ENCODE measurements at places on chromosomes 3 and 15.

DNA sequence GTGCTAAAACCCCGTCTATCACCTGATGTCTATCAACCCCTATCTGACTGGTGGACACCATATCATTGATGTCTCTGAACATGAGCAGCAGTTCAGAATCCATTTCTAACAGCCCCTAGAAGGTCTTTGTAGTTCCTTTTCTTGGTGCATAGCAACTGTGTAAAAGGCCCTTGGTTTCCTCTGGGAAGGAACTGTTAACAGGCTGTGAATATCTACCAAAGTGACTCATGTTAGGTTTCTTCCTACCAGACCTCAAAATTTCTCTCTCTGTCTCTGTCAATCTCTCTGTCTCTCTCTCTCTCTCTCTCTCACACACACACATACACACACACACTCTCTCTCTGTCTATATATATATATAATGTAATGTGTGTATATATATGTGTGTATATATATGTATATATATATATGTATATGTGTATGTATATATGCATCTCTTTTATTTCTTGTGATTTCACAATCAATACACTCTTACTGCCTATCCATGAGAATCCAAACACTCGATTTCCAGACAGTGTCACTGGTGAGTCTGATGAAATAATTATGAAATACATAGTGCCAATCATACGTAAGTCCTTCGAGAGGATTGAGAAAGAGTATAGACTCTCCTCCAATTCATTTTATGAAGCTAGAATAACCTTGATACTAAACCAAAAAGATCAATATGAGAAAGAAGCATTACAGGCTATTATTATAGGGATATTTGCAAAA is 335.9 kb upstream of the SLCO3A1 start:
- DNase-seq = no peak

- DNase-seq = no peak
These were observed 404.6 kb upstream of the C2CD4B start for GRCh38 chr15:62569460-62570404.

DNA sequence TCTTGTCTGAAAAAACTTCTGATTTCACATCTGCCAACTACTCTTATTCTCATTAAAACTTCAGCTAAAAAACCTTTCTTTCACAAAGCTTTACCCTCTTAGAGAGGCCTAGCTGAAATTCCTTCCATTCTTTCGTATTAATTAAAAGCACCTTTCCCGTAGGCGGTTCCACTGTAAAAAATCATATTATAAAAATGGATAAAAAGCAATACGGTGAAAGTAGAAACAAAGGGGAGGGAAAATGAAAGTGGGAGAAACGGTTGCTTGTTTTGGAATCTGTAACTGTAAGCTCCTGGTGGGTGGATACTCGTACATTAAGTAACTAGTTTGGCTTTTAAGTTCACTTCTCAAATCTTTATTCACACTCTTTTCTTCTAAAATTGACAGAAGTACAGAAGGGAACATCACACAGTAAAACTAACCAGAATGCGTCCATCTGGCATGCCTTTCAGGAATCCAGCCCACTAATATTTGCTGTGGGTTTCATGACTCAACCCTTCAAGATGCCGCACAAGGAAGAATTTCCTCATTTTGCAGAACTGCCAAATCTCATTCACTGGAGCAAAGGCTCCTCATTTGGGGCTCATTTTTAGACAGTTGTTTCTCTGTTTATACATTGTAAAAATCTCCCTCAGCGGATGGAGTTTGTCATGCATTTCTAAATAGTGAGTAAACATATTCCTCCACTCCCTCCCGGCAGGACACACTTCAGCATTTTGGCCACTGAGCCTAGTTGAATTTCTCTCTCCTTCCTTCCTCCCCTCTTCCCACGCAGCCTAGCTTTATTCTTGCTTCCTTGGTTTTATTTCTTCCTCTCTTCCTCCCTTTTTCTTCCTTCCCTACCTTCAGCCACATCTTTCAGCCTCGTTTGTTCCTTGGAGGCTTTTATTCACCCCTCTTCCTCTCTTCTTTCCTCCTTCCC is 419.5 kb upstream of the NAALADL2 start:
- no peak for DNase-seq

GRCh38 chr15:57567891-57568290 is 23.8 kb upstream of the MYZAP start:
- no peak for DNase-seq

GRCh38 chr15:42404461-42405235 is 45.3 kb downstream of the CAPN3 start:
- no peak for DNase-seq

DNA sequence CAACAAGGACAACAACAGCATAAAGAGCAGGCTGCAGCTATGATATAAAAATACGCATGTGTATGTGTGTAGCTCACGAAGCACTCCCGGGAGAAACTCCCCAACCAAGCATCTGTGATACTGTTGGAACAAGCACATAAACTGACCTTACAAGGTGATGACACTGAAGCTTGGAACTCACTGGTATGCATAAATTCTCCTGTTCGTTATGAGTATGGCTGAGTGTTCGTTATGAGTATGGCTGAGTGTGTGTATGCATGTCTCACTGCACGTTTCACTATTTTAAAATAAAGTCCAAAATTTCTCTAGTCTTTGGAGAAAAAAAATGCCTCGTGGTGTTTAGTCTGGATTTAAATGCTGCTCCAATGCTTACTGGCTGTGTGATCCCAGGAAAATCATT is 256.8 kb downstream of the RORA start:
- no peak for DNase-seq

GRCh38 chr15:59279023-59279422 is 72.4 kb downstream of the LDHAL6B start:
- DNase-seq = no peak

- DNase-seq = no peak
These were observed 8.2 kb upstream of the SENP7 start for GRCh38 chr3:101521211-101521701.

- no peak for DNase-seq
These were observed 24.7 kb upstream of the SLC41A3 start for GRCh38 chr3:126108676-126109050.

DNA sequence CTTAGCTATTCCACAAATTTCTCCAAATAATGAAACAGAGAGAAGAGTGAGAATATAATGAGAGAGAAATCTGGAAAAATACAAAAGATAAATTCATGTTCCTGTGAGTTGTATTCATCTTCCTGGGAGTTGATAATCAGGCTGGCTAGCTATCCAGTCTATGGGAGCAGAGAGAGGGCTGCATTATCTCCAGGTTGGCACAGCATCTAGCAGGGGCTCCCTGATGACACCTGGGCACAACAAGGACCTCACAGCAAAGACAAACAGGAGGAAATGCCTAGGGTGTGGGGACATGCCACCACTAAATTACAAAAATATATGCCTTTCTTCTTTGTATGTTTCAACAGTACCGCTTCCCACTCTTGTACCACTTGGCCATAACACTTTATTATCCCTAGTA is 1.9 kb downstream of the EHD4 start:
- no peak for DNase-seq

DNA sequence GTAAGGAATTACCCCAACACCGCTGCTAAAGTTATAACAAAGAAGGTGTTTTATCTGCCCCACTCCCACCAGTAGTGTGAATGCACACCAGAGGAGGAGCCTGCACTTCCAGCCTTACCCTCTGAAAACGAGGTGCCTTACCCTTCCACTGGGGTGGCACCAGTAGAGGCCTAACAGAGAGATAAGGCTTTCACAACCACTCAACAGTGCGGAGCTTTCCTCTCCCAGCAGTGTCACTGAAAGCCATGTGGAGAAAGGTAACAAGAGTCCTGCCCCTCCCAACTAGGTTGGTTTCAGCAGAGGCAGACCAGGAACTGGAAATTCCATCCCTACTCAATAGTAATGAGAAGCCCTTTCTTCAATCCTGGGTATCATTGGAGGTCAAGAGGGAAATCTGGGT is 539.2 kb downstream of the VGLL3 start:
- no peak for DNase-seq

DNA sequence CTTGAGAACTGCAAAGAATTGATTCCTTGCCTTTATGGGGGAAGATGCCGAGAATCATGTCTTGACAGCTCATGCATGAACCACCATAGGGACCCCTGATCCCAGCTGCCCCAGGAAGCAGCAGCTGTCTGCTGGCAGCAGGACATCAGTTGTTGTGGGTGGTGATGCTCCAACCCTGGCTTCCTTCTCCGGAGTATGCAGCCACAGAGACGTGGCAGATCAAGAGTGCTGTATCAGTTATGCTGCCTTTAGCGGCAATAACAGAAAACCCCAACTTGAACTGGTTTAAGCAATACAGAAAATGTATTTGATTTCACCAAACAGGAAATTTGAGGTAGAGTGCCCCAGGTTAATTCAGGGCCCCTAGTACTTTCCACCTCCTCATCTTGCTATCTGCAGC is 92.2 kb upstream of the TNFAIP8L3 start:
- DNase-seq = no peak

GRCh38 chr3:71461749-71462483 is 121.6 kb downstream of the FOXP1 start:
- DNase-seq = no peak

DNA sequence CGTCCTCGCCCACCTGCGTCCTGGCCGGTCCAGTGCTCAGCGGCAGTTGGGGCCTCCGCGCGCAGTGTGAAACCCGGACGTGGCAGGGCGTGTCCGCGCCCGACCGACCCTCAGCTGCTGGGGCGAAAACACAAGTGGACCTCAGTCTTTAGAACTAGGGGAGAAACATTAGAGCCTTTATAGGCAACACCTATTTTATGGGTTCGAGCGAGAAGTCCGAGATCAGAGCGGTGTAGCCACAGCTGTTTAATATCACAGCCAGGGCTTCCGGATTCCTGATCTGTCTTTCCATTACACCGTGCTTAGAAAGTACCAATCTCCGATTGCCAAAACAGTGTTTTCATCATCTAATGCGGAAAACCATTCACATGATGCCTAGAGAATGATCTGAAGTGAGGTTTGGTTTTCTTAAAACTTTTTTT is 506 bp downstream of the RAD51 start:
- no peak for DNase-seq

DNA sequence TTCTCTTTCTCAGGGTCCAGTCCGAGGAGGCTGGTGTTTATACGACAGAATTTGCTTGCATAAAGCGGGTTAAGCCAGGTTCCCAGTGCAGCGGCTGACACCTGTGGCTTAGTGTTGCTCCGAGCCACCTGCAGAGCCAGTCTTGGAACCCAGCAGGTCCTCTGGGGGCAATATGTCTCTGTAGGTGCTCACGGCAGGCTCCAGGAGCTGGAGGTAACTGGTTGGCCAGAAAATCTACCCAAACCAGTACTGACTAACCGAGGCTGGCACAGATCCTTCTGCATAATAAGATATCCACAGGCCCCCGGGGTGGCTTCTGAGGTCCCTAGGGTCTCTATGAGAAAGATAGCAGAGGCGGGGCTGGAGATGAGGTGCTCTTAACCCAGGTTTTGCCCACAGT is 3.2 kb downstream of the MGLL start:
- no peak for DNase-seq

DNA sequence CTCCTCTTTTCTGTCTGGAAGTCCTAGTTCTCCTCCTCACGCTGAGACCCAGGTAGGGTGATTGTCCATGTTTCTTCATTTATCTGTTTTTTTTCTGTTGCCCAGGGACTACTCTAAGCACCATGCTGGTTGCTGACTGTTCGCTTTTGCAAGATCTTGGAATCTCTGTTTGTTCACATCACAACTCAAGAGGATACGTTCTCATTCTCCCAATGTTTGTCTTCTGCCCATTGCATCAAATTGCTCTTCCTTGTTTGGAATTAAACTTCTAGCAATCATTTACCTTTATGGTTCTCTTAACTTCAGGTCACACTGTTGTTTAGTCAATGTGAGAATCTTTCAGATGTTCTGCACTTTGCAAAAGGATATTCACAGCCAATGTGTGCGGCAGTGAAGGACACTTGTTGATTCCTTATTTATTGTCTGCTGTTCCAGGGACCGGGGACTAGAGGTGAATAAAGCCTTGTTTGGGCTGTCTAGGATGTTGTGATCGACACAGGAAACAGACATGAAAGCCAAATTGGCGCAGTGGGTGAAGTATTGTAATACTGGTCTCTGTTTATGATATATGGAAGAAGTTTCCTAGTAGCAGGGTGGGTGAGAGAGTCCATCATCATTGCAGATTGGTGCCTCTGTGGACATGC is 24.5 kb downstream of the LPP start:
- DNase-seq = no peak

GRCh38 chr15:38829086-38829485 is 264.5 kb upstream of the RASGRP1 start:
- DNase-seq = no peak

DNA sequence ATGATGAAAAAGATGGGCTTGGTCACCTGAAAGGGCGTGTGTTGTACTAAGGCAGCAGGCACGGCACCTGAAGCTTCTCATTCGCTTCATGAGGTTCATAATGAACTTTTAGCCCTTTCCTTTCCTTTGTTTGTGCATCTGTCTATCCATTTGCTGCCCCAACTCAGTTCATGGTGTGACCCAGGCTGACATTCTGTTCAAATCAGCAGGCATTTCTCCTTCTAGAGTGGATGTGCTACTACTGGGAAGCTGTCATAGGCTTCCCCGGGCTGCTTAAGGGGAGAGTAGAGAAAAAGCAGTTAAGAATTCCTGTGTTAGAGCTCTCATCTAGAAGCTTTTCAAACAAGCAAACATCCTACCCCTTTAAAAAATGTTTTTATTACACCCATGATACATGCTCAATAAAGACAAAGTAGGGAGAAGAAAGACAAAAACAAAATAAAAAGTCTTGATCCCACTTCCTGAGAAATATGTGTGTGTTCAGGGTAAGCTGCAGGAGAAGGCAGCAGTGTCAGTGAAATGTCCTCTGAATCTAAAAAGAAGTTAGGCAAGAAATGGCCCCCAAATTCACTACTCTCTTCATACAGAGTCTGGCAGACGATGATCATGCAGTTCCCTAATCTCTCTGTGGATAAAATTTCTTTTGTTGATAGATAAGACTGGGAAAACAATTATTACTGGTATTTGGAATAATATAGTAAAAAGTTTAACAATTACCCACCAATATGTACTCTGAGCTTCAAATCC is 136.9 kb upstream of the PFN2 start:
- no peak for DNase-seq

DNA sequence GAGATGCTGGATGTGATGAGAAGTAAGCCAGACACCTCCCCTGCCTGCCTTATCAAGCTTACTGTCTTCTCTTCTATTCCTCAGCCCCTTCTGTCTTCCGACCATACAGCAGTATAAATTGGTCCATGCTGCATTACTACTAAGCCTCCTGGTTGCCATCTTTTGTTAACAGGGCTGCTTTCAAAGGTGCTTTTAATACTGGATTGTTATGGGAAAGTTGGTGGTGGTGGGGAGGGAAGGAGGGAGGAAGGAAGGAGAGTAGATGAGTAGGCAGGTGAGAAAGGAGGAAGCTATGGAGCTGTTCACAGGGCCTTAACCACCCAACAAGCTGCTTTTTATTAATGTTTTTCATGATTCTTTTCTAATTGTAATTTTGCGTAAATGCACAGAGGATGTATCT is 114.9 kb downstream of the SLC25A26 start:
- DNase-seq = no peak

Data from activated T-helper 1 cell treated with anti-CD3 and anti-CD28 coated beads, Interleukin-2, amount 50 U/mL, for 16 hours (primary cell).